ENCODE measurements at places on chromosomes 4 and X.

GRCh38 chrX:17120816-17121215, 174.4 kb downstream of the REPS2 start:
- DNase-seq = no peak

- no peak for DNase-seq
Observed at GRCh38 chr4:45346816-45347435, 620.6 kb upstream of the GNPDA2 start.

- DNase-seq = no peak
Observed at GRCh38 chr4:181970366-181970765, 272.8 kb upstream of the TENM3 start.

DNA sequence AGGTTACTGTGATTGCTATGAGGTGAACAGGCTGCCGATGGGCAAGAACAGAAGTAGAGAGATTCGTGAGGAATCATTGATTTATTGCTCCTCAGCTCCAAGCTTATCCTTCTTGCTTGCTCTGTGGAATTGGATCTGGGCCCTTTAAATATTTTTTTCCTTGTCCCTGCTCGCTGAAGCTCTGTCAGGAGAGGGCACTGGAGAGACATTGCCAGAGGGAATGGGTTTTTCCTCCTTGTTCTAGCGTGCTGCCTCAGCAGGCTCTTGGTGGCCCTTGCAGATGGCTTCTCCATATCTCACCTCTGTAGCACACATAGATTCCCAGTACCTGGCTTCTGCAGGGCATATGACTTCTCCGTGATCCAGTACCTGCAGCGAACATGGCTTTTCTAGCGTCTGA, 67.4 kb downstream of the CNGA2 start:
- no peak for DNase-seq

DNA sequence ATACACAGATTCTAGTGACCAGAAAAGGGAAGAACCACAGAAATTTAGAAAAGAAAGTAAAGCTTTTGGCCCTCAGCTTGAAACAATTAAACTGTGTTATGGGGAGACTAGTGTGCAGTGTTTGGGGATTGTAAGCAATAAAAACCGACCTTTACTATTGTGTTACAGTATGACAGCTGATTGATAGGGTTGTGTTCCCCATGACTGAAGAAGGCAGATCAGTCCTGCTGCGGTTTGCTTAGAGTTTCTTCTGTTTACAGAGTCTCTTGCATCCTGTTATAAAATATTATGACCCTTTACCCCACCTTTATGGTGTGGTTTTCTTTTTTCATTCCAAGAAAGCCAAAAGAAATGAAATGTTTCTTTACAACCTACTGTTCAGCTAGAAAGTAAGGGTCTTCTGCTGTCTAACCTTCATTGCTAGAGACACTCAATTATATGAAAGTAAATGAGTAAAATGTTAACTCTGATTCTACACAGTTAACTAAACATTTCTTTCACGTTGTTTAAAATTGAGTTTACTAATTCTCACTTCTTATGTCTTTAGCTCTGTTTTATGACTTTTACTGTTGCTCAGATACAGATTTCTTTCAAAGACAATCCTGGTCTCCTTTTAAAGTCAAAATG, 18.1 kb downstream of the CHIC1 start:
- DNase-seq = no peak

DNA sequence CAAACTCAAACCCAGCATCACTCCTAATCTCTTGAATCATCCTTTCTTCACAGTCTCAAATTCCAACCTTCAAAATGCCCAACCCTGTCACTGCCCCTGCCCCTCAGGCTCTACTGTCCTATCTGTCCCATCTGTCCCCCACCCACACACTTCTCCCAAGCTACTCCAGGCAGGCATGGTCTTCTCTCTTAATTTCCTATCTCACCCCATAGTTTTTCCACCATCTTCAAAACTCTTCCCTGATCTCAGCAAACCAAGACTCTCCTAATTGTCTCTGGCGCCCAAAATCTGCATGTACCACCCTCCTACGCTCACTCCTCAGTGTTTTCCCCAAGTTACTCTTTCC, 644 bp downstream of the LAMP2 start:
- DNase-seq = no peak

DNA sequence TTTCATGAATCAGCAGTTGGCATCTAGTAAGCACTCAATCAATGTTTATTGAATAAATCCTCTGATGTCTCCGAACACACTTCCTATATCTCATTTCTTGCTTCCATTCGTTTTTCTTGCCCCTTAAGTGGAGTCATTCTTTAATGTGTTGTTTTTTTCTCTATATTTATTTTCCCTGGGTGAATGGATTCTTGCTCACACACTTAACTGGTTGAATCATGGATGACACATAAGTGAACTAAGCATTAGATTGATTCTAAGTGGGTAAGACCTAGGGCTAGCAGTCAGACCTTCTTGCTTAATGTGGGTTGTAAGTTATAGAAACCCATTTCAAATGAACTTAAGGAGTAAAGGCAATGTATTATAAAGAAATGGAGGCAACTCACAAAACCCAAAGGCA, 111.1 kb downstream of the RTL3 start:
- no peak for DNase-seq

GRCh38 chrX:635428-636090, 5.0 kb downstream of the SHOX start:
- no peak for DNase-seq

GRCh38 chr4:14620567-14621141, 381.6 kb upstream of the CPEB2 start:
- no peak for DNase-seq

GRCh38 chrX:144297221-144297620, 413.4 kb downstream of the UBE2NL start:
- no peak for DNase-seq

GRCh38 chrX:97594646-97595224, 711.0 kb downstream of the RPA4 start:
- DNase-seq = no peak

All from tibial nerve (tissue), 4 donors.